Heart left ventricle (tissue), 16 donors: ENCODE measurements at places on chromosomes 16 and 17. TPM values are rescaled to one million over a fixed set of nuclear protein-coding genes. Genes with fewer than 3 reads are reported as not detected.

RAB34 gene
- polyA plus RNA-seq, result 25.1 TPM

UTS2R gene
- 0.11 TPM for polyA plus RNA-seq

HS3ST3B1 gene
- polyA plus RNA-seq, result 2.3 TPM

CACNB1 gene
- 14.3 TPM for polyA plus RNA-seq
